ENCODE measurements at places on chromosomes 3 and 15. TPM values are rescaled to one million over a fixed set of nuclear protein-coding genes. Genes with fewer than 3 reads are reported as not detected.

RHCG gene
- 0.60 TPM for total RNA-seq

FRMD5 gene
- total RNA-seq = 6.5 TPM

ST3GAL6 gene
- total RNA-seq = 5.4 TPM

CCR8 gene
- total RNA-seq = not detected

RARB gene
- total RNA-seq = 1.0 TPM

MAP6D1 gene
- 2.2 TPM for total RNA-seq

CHRNA5 gene
- 10.7 TPM for total RNA-seq

SEMA3F gene
- total RNA-seq = 34.0 TPM

ABHD10 gene
- 57.6 TPM for total RNA-seq

Data from PC-9 (cell line).